T47D (cell line): ENCODE measurements at places on chromosomes 16 and 17.

DNA sequence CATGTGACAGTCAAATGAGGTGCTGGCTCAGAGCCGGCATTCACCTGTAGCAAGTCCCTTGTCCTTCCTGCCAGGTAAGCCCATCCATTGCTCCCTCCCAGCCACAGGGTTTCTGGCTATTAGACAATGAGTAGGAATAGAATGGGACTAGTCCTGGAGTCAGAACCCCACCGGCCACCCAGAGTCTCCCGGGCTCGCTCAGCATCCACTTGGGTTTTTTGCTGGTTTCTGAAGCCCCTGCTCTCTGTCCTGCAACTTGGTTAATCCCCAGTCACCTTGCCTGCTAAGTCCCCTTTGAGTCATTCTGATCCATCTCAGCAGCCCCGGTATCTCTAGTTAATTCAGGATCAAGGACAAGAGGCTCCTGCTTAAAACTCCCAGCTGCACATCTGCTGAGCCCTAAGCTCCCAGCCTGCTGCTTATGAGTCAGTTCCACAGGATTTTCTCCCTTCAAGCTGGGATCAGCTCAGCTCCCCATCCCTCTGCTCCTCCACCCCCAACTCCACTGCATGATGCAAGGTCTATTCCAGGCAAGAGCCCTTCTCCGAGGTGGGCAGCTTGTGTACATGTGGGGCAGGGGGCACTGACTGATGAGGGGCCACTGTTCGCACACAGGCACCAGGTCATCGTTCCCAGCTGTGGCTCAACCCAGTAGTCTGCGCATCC is 19.9 kb upstream of the MRPS23 start:
- DNase-seq = no peak

GRCh38 chr16:53530046-53530445 is 27.0 kb upstream of the AKTIP start:
- DNase-seq = no peak

DNA sequence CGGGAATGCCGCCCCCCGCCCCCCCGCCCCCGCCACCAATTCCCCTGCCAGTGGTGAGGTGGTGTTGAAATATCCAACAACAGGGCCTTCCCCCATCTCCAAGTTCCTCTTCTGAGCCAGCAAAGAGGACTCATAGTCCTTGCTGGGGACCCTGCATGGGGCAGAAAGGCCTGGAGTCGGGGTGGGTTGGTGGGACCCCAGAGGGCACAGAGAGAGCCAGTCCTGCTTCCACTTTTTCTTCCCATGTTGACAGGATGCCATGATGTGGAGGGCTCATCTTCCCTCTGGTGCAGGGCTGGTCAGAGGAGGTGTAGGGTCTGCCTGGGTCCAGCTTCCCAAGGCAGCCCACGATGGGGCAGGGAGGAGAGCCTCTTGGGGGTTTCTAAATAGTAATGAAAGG is 49.0 kb upstream of the PIK3R6 start:
- no peak for DNase-seq

DNA sequence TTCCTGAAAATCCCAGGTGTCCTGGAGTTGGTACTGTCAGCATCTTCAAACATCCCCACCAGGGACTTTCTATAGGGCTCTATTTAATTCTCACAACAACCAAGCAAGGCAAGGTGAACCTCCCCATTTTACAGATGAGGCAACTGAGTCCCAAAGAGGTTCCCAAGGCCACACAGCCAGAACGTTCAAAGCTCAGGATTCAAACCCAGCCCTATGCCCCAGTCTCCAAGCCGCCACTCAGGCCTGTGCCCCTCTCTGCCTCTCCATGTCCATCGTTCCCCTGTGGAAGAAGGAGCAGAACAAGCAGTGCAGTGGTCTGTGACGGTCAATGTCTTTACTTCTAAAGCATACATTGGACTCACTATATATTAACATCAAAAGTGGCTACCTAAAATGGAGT is 6.1 kb downstream of the ZNF319 start:
- no peak for DNase-seq

DNA sequence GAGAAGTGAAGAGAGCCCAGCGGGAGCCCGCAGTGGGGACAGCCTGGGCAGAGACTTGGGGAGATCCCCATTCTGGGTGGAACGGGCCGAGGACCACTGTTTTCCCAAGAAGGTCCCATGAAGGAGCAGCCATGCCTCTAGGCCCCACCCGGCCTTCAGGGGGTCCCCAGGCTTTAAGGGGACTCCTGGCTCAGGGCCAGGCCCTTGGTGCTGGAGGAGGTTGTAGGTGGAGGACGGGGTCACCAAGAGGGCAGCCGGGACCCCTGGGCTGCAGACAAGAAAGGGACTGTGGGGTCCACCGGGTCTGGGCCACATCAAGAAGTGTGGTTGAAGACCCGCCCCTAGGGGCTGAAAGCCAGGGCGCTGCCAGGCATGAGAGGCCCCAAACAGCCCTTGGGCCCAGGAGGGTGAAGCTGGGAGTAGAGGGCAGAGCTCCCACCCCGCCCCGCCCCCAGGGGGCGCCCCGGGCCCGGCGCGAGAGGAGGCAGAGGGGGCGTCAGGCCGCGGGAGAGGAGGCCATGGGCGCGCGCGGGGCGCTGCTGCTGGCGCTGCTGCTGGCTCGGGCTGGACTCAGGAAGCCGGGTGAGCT is at the start of gene PRSS21:
Gene PRSS21, plus strand, starts transcription at position 487 of the 589 bp plus-strand sequence. Its CDS starts 32 bp downstream, at position 519.
- no peak for DNase-seq
